Thoracic aorta (tissue), 2 donors: ENCODE measurements at places on chromosomes 2 and 18.

DNA sequence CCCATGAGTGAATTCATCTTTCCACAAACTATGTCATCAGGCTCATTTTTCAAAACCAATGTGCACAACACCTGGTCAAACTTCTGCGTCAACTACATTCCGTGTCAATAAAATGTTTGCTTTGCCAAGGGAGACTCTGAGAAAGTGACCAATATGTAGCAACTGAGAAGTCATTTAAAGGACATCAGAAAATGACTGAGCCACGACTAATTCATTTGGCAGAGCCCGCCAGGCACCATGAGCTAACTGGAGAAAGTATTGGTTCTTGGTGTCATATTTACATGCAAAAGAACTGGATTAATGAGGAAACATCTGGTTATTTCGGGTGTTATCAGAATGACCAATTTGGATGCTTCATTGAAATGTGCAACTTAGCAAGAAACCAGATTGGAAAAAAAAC lies 7.2 kb downstream of the RND3 start:
- DNase-seq: no peak

- no peak for DNase-seq
Observed at GRCh38 chr2:171154348-171154747, 6.3 kb downstream of the TLK1 start.

GRCh38 chr2:98463081-98463481 lies 18.4 kb downstream of the INPP4A start:
- no peak for DNase-seq

- no peak for DNase-seq
Observed at GRCh38 chr18:23401400-23402347, 51.4 kb upstream of the RIOK3 start.
